ENCODE measurements at places on chromosomes 16 and 17.

- DNase-seq, result no peak
Observed at GRCh38 chr16:65386672-65387071, 264.8 kb upstream of the CDH11 start.

DNA sequence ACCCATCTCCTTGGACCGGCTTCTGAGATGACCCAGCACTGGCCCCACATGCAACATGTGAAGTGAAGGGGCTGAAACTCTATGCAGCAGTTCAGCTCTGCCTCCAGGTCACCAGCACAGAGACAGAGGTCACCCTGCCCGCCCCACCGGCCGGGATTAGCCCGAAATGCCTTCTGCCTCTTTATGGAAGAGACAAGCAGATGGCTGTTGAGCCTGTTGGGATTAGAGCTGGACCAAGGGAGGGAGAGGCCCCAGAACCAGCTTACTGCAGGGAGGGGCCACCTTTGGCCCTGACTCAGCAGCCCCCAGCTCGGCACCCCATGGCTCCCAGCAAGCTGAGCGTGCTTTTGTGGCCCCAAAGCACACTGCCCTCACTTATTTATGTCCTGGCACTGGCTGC, 5.7 kb downstream of the AIPL1 start:
- no peak for DNase-seq

DNA sequence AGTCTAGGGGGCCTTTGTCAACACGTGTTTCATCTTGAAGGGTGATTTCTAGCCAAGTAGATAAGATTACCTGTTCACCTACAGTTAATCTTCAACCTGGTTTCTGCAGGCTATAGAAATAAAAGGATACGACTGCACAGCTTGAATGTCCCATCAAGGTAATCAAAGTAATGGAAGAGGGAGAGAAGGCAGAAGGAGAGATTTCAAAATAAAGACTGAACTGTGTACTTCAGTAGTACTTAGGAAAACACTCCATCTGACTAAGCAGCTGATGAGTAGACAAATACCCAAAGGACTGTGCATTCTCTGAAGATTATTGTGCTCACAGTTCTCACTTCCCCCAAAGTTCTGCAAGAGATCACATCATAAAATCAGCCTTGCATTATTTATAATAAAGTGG, 5.8 kb upstream of the RFFL start:
- no peak for DNase-seq

DNA sequence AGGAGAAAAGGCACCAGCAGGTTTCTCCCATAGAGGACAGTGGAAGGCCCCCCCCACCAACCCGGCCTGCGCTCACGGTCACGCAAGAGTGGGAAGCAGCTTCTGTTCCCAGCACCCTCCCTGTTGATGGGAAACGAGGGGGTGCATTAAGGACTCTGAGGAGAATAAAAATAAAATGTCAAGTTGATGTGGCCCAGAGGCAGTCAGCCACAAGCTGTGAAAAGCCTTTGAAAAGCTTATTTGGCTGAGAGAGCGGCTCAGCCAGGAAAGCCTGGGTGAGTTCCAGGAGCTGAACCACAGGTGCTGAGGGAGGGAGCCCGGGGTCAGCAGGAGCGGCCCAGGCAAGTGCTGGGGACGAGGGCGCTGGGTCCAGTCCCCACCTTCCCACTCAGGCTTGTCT, 26.9 kb upstream of the SPATA32 start:
- no peak for DNase-seq
